ENCODE measurements at places on chromosomes 7 and 10. TPM values are rescaled to one million over a fixed set of nuclear protein-coding genes. Genes with fewer than 3 reads are reported as not detected.

Gene MSMB
- total RNA-seq: not detected

Gene LEP
- not detected for total RNA-seq

Gene PRKCQ
- total RNA-seq: 1.9 TPM

Gene DGKB
- total RNA-seq: 0.29 TPM

Gene COMTD1
- total RNA-seq: 20.8 TPM

Gene SPACDR
- total RNA-seq: not detected

Gene CUTC
- total RNA-seq: 10.2 TPM

Gene NRCAM
- 14.8 TPM for total RNA-seq

Gene SLK
- total RNA-seq: 34.9 TPM

Gene PTPN20
- 0.39 TPM for total RNA-seq

Gene VENTX
- total RNA-seq: not detected

Gene CROT
- total RNA-seq: 8.9 TPM

Gene PDE1C
- 2.6 TPM for total RNA-seq

Gene SND1
- 193 TPM for total RNA-seq

Gene NXPH1
- total RNA-seq: not detected

Gene SDK1
- total RNA-seq: 2.3 TPM

Gene TMEM213
- not detected for total RNA-seq

Gene GIMAP5
- 28.6 TPM for total RNA-seq

Gene CDHR1
- 1.3 TPM for total RNA-seq

Gene DUSP5
- 27.6 TPM for total RNA-seq

Gene GPR141
- total RNA-seq: not detected

Gene NEBL
- 0.44 TPM for total RNA-seq

Gene FOXI2
- not detected for total RNA-seq

Gene PRF1
- not detected for total RNA-seq

Gene CYP3A7
- not detected for total RNA-seq

Gene GARIN1A
- total RNA-seq: 0.05 TPM

Gene STRIP2
- total RNA-seq: 5.8 TPM

Gene CAV2
- total RNA-seq: 189 TPM

Gene NEUROG3
- total RNA-seq: not detected

Gene ZNF655
- 11.3 TPM for total RNA-seq

Gene EGR2
- not detected for total RNA-seq

Gene MYL7
- not detected for total RNA-seq

Measured in glomerular endothelial cell (primary cell).